SK-MEL-5 (cell line): ENCODE measurements at places on chromosomes 1 and 21. TPM values are rescaled to one million over a fixed set of nuclear protein-coding genes. Genes with fewer than 3 reads are reported as not detected.

- no peak for DNase-seq
Observed at GRCh38 chr21:40177979-40178378, 310.7 kb downstream of the PCP4 start.

DNA sequence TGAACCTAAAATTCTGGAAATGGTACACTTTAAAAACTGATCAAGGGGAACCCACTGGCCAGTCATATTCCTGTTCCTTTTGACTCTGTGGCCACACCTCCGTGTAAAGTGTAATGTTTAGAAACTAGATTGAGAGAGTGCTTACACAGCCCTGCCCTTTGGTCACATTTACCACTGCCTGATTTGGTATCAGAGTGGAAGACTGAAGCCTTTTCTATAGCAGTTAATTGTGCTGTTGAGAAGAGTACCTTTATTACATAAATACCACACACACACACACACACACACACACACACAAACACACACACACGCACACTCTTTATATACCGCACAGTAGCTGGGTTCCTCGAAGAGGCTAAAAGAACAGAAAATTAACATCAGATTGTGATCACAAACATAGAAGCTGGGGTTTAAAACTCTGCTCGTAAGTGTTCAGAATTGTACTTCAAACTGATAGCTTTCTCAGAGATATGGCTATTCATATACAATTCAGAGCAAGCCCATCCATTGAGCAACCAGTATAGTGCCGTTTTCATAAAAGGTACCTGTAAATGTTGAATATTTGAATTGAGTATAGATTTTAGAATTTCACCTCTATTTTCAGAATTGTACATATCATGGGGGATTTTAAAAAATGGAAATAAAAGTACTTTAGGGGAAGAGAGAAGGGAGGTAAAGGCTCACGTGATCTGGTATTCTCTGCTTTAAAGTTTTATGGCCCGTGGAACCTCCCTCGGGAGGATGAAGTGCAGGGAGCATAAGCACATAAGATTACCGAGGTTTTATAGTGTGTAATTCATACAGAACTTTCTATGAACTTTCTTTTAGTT, 37.5 kb downstream of the CAMTA1 start:
- DNase-seq = no peak

GRCh38 chr1:41101950-41102607, 80.6 kb upstream of the SLFNL1 start:
- no peak for DNase-seq

- no peak for DNase-seq
Observed at GRCh38 chr21:43757601-43758000, 18.5 kb downstream of the CSTB start.

- no peak for DNase-seq
Observed at GRCh38 chr1:80424249-80424648, 1376.5 kb upstream of the ADGRL2 start.

DNA sequence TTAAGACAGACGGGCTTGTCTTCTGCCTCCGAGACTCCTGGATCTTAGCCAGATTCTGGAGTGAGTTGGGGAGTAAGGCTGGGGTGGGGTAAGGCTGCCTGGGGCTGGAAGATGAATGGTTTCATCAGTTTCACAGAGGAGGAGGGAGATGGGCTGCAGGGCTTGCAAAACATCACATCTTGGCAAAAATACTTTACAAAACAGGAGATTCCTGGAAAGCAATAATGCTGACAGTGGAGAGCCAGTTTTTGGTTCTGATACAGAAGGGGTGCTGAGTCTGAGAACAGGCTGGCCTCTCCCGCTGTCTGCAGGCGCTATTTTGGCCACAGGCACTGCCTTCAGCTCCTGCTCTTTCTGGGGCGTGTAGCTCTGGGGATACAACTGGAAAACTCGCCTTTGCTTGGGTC, 83.4 kb upstream of the KCNE2 start:
- no peak for DNase-seq

DNA sequence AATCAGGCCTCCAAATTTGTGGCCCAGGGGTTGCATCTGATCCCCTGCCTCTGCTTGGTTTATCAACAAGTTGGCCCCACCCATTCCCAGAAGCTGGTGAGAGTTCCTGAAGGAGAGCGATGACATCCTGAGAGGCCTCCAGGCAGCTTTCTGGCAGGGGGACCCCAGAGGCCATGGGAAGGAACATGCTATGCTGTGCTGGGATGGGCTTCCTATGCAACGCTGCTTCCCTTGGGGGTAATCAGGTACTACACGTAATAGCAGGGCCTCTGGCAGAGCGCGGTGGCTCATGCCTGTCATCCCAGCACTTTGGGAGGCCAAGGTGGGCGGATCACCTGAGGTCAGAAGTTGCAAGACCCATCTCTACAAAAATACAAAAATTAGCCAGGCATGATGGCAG, 8.4 kb upstream of the MTF1 start:
- no peak for DNase-seq

- no peak for DNase-seq
Observed at GRCh38 chr21:29007810-29008209, 11.3 kb downstream of the RWDD2B start.

- DNase-seq = peak; percentile 16
Observed at GRCh38 chr1:17676387-17677060, 78.6 kb upstream of the ACTL8 start.

DNA sequence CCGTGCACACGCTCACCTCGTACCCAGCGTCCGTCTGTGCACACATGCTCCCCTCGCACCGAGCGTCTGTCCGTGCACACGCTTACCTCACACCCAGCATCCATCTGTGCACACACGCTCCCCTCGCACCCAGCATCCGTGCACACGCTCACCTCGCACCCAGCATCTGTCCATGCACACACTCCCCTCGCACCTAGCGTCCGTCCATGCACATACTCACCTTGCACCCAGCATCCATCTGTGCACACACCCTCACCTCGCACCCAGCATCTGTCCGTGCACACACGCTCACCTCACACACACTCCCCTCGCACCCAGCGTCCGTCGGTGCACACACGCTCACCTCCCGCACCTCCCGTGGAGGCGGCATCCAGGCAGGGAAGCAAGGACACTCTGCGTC, 24.4 kb upstream of the COL18A1 start:
- DNase-seq = no peak

DNA sequence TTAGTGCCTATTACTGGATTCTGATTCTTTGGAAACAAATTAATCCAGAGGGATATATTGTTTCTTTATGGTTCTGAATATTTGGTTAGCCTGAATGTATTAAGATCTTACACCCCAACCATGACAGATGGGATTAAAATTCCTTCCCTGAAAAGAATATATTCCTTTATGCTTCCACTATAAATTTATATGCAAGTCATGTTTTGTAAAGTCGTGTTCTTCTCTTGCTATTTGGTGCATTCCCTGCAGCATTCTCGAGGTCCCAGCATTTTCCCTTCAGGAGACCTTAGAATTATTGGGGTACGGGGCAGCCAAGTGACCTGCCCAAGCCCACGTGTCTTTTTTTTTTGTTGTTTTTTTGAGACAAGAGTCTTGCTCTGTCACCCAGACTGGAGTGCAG, 62.4 kb downstream of the DISC1 start:
- no peak for DNase-seq

GRCh38 chr1:30467101-30467500, 256.3 kb downstream of the MATN1 start:
- no peak for DNase-seq

DNA sequence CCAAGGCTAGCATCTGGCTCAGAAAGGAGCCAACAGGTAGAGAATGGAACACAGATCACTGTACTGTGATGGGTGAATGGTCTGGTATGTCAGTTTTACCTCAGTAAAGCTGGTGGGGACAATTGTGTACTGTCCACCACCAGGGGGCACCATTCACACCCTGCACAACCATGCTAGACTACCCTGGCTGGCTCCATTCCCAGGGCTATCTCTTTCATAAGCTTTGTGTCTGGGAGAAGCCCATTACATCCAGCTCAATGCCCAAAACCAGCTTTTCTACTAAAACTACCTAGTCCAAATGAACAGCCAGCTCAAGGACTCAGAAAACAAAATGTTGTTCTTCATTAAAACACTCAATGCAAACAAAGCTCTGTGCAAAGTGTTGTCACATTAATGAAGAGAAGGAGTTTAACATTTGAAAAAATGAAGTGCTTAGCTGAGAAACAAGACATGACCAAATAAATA, 62.0 kb upstream of the RASAL2 start:
- peak; percentile 90 for DNase-seq

GRCh38 chr1:99784143-99784542, 17.7 kb upstream of the FRRS1 start:
- DNase-seq = no peak

DNA sequence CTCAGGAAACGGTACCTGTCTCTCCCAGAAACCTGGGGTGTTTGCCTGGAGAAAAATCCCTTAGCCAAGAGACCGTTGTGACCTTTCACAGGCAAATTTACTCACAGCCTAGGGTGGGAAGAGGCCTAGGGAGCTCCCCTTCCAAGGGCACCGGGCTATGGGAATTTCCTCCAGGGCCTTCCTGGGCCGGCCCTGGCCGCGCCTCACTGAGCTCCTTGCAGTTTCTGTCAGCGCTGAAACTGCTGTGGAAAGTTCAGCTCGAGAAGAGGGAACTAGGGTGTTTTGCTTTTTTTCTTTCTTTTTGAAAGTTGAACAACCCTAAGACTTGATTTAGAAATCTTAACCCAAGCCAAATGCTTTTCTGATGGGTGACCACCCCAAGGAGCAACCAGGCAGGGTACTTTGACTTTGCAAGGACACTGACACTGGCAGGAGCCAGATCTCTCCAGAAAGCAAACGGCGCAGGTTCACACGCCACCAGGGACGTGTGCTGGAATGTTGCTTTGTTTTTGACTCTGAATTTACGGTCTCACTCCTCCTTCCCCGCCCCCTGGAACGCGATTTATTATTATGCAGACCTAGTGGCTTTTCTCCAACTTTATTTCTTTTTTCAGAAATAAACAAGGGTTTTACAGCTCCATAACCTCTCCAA, 229.6 kb upstream of the JUN start:
- no peak for DNase-seq

DNA sequence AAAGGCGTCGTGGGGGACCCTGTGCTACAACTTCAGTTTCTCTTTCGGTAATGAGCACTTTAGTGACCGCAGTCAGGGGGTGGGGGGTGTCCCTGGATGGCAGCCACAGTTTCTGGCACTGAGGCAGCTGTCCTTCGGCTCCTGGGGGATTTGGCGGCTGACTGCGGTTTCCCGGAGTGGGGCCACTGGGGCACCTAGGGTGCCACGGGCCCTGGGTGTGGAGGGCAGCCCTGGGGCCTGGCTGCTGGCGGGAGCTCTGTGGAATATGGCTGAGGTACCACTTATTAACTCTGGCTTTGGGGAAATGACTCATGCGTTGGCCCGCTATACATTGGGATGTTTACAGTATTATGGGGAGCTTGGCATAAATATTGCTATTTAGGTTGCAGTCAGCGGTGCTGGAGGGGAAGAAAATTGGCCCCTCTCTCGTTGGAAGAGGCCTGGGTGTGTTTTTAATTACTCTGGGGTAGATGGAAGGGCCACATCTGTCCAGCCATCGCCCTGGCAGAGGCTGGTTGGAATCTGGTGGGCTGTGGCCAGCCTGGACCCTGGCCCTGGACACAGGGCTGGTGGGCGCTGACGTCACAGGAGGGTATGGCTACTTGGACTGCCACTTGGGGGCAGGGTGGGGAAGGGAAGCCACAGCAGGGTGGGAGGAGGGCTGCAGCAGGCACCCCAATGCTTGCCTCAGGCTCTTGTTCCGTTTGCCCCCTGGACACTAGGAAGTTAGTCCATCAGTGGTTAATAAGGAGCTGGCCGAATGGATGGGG, 2.0 kb downstream of the EPHB2 start:
- no peak for DNase-seq

- DNase-seq = peak; percentile 66
Observed at GRCh38 chr1:117674521-117675400, 68.9 kb downstream of the TENT5C start.

DNA sequence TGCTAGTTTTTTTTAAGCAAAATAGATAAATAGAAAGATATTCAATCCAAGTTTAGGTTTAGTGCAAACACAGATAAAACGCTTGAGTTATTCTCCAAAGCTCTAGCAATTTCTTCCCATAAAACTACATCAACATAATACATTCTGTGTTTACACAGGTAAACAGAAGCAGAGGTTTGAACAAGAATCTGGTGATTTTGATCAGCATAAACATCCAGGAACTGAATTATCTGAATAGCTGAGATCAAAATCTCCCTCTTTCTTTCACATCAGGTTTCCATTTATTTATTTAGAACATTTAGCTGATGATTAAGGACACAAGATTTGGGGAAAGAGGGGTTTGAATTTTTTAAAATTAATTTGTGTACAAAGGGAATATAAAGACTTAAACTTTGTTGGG, 1564.6 kb downstream of the MRPL39 start:
- no peak for DNase-seq

- DNase-seq = no peak
Observed at GRCh38 chr1:21325231-21325718, 35.0 kb upstream of the ECE1 start.

- DNase-seq = peak; percentile 32
Observed at GRCh38 chr1:16204634-16205333, 7.7 kb downstream of the ARHGEF19 start.

DNA sequence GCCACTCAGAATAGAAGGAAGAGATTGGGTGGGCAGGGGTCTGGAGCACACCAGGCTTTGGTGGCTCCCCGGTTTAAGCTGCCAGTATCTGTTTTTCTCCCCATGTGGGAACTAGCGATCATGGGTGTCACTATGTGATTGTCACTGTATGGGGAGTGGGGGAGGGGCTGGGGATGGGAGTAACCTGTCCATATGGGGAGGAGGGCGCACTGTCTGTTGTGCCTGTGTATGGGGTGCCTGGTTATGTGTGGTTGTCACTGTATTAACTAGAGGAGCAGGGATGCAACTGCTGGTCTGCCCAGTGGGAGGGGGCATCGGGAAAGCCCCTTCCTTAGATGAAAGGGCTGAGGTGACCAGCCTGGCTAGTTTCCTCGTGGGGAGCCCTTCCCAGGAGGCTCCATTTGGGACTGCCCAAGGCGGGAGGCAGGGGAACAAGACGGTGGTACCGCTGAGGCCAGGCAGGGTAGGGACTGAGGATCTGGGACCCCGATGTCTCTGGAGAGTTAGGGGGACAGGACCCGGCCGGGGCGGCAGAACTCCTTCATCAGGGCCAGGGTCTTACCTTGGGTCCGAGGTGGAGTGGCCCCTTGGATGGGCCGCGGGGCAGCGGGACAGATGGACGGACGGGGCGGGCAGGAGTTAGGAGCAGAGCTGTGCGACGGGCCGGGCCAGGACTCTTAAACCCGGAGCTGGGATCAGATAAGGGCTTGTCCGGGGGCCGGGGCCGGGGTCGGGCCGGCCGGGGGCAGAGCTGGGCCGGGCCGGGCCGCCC, at the start of gene KCNJ10:
KCNJ10 (minus strand) TSS at position 701 of the 772 bp plus-strand sequence. CDS start 27,628 bp downstream, outside the sequence.
- no peak for DNase-seq

ZNF691 gene
- total RNA-seq = 10.1 and 11.3 TPM in 2 replicates

CATSPERE gene
- total RNA-seq = 0.13 and 0.18 TPM in 2 replicates

VCAM1 gene
- total RNA-seq = not detected in 2 replicates

GUCA2A gene
- total RNA-seq = not detected in 2 replicates

SMIM12 gene
- total RNA-seq = 39.7 and 40.7 TPM in 2 replicates

KPRP gene
- total RNA-seq = not detected in 2 replicates

SH2D1B gene
- total RNA-seq = not detected in 2 replicates

BTBD19 gene
- total RNA-seq = 0.69 TPM in 1 of 2 replicates, not detected in the other
